ENCODE measurements at places on chromosomes 5 and 9.

DNA sequence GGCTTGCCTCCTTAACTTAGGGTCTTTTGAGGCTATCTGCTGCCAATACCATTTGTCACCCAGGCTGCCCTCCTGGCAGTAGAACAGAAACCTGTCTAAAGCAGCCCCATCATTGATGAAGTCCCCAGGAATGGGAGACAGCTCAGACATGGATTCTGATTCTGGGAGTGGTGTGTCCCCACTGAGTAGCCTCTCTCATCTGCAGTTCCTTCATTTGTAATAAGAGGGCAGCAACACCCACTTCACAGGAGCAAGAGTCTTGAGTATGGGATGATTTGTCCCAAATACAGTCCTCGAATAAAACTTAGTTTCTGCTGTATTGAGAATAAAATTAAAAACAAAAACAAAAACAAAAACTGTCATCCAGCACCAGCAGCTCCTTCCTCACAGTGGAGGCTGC is 167.6 kb downstream of the ASTN2 start:
- no peak for DNase-seq

- DNase-seq: no peak
Measured at GRCh38 chr5:56270058-56270457, 36.9 kb upstream of the ANKRD55 start.

DNA sequence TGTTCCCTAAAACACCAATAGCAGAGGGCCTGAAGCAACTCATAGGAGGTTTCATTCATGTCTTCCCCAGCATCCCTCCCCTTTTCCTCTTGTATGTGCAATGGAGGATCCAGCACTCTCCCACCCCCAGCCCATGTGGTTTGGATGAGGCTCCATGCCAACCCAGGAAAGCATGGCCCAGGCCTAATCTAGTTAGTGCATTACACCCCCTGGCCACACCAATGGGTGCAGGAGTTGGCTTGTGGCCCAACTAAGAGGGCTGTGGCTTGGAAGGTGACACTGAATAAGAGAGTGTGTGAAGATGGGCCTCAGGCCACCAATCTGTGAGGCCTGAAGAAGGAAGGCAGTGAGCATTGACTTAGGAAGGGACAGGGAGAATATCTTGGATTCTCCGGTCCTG is 70.8 kb upstream of the SMIM23 start:
- no peak for DNase-seq

- no peak for DNase-seq
Measured at GRCh38 chr9:21579247-21579671, 97.1 kb upstream of the IFNE start.

DNA sequence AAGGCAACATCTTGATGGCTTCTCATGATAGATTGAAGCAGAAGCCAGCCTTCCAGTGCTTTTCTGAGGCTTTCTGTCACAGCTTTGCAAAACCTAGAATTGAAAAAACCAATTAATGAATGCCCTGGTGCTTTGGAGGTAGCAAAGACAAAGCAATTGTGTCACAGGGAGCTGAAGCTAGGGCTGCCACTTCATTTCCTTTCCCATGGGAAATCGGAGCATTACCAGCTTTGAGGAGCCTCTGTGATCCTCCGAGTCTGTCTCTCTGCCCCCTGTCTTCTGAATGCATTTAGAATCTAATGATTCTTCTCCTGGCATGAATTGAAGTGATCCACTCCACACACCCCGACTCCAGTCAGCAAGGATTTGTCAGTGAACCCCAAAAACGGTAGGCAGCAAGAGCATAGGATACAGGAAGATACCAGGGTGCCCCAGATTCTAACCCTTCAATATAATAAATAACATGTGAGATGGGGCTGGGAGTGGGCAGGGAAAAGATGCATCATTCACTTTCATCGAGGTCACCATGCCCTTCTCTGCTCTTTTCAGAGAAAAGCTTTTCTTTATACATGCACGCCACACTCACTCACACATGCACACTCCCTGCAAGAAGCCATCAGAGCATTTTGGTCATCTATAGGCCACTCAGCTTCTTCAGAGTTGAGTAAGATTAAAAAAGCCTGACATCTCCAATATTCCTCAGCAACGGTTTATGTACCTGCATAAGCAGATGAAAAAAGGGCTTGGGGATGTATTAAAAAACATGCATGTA is 247.7 kb upstream of the ZNF462 start:
- no peak for DNase-seq
